ENCODE measurements at places on chromosomes 11 and 22. TPM values are rescaled to one million over a fixed set of nuclear protein-coding genes. Genes with fewer than 3 reads are reported as not detected.

The FBLN1 gene
- total RNA-seq = 45.2 TPM

The NPAS4 gene
- total RNA-seq = not detected

The OSBP gene
- total RNA-seq = 27.4 TPM

The MS4A2 gene
- total RNA-seq = not detected

The OR5M11 gene
- total RNA-seq = not detected

The TIMP3 gene
- 2.0 TPM for total RNA-seq

The RCOR2 gene
- total RNA-seq = 0.90 TPM

The LINC01488 gene
- not detected for total RNA-seq

The AQP11 gene
- 2.6 TPM for total RNA-seq

The SPI1 gene
- total RNA-seq = not detected

The MRPL11 gene
- 113 TPM for total RNA-seq

The CBX7 gene
- total RNA-seq = 1.3 TPM

The SCGB1D2 gene
- total RNA-seq = not detected

The RBX1 gene
- total RNA-seq = 53.1 TPM

The MS4A14 gene
- not detected for total RNA-seq

The CCDC73 gene
- total RNA-seq = not detected

The ASPHD2 gene
- 0.83 TPM for total RNA-seq

The KCNJ1 gene
- not detected for total RNA-seq

The TRIM49C gene
- not detected for total RNA-seq

The DSCAML1 gene
- 0.31 TPM for total RNA-seq

The POTEH gene
- not detected for total RNA-seq

The PHOX2A gene
- total RNA-seq = not detected

Measured in A549 treated with RU486 at 1 μM for 4 hours (cell line).